ENCODE measurements at places on chromosomes 1 and 21.

- no peak for DNase-seq
Observed at GRCh38 chr1:84919461-84919970, 26.5 kb upstream of the LPAR3 start.

- DNase-seq: no peak
Observed at GRCh38 chr1:242871471-242872030, 347.1 kb upstream of the PLD5 start.

DNA sequence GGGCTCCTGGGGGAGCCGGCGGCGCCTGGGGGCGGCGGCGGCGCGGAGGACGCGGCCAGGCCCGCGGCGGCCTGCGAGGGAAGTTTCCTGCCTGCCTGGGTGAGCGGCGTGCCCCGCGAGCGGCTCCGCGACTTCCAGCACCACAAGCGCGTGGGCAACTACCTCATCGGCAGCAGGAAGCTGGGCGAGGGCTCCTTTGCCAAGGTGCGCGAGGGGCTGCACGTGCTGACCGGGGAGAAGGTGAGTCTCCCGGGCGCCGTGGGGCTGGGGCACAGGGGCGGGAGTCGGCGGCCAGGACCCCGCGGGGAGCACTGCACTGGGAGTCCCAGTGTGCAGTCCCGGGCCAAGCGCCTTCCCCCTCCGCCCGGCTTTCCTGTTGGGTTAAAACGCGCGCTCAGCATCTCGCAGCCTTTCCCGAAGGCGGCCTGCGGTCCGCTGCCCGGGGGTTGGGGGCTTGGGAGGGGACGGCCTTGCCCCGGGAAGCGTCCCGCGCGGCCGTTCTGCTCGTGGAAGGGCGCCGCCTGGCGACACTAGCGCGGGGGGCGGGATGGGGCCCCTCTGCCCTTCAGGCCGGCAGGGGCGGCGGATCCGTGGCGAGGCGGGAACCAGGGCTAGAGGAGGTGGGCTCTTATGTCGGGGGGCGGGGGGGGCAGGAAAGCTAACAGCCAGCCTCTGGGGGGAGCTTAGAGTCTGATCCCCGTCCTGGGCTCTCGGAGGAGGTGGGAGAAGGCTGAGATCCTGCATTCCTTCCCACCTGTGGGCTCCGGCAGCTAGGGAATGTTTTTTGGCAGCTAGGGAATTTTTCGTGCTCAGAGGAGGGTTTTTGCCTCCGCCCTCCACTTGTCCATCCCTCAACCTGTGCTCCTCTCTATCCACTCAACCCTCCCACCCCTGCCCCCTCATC, 1.1 kb downstream of the HUNK start:
- DNase-seq: peak; percentile 84

- no peak for DNase-seq
Observed at GRCh38 chr1:20998826-20999225, 177.9 kb downstream of the EIF4G3 start.

DNA sequence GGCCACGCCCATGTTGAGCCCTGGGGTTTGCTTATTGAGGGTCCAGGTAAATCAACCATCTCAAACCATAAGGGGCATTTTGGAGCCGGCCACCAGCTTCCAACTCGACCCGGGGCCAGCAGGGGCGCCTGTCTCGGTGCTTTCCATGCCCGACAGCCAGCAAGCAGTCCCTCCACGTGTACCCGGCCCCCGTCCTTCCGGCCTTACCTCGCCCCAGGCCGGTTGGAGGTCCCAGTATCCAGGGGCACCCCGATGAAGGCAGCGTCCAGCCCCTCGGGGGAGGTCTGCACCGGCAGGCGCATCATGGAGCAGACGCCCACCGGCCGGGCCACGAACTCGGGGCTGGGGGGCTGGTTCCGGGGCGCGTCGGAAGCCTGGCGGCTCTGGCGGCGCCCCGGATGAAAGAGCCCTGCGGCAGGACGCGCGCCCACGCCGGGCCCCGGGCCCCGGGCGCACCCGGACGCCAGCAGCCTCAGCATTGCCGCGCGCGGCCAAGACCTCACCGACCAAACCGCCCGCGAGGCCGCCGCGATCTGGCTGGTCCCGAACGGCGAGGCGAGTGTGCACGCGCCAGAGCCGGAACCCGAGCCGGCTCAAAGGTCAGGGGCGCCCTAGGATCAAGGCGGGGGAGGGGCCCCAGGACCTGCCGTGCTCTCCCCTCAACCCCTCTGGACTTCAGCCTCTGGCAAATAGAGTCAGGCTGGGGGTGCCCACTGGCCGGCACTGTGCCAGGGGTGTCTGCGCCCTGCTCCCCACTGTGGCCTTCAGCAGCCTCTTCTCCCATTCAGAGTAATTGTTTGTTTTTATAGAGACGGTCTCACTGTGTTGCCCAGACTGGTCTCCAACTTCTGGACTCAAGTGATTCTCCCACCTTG, at the start of gene AGMAT:
TSS of gene AGMAT (minus strand) at position 563 of the 875 bp plus-strand sequence. CDS start at position 479, 84 bp downstream.
- DNase-seq: peak; percentile 77

DNA sequence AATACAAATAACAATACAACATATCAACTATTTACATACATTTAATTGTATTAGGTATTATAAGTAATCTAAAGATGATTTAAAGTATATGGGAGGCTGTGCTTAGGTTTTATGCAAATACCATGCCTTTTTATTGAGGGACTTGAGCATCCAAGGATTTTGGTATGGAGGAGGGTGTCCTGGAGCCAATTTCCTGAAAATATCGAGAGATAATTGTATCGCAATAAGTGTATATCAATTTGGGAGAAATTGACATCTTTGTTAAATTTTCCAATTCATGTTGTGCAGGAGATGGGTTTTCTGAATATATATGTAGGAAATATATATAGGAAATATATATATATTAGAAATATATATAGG, 63.5 kb downstream of the ATP1A1 start:
- no peak for DNase-seq

DNA sequence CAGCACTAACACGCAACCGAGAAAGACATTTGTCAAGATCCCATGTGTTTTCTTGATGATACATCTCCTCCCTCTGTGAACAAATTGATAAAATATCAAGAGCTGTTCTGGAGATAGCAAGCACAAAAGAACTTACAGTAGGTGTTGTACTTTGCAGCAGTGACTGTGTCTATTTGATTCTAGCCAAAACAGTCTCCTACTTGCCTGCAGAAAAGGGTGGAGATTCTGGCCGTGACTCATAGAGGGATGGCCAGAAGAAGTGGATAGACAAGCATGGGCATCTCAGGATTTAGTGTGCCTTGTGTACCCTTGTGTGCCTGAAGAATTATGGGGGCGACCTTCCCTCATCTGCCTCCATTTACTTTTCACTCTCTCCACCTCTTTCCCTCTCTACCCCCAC, 458.4 kb upstream of the LRRC7 start:
- no peak for DNase-seq

DNA sequence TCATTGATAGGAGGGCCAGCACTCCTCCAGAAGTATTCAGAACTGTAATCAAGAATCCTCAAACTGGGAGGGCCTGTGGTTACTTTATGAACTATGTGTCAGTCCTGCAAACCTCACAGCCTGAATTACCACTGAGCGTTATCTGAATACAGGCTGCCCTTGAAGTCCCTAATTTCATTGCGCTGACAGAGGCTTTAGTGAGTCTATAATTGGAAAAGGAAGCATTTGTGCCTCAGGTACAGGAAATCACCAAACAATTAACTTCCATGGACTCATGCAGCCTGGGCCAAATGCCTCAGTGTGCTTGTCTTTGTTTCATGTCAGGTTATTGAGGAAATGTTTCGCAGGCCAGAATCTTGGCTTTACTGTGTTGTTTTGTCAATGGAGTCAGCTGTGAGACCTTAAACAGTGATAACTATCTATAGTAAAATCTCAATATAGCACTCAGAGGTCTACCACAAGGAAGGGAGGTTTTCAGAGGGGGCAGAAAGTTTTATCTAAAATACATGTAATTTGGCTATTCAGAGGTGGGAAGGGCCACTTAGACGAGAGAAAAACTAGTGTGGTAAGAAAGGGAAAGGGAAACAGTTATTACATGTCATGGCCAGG, 32.9 kb upstream of the DOCK7 start:
- DNase-seq: no peak

GRCh38 chr21:44924606-44925377, 4.1 kb upstream of the ITGB2 start:
- peak; percentile 57 for DNase-seq

GRCh38 chr1:225937048-225937968, 3.7 kb downstream of the LEFTY2 start:
- DNase-seq: no peak

DNA sequence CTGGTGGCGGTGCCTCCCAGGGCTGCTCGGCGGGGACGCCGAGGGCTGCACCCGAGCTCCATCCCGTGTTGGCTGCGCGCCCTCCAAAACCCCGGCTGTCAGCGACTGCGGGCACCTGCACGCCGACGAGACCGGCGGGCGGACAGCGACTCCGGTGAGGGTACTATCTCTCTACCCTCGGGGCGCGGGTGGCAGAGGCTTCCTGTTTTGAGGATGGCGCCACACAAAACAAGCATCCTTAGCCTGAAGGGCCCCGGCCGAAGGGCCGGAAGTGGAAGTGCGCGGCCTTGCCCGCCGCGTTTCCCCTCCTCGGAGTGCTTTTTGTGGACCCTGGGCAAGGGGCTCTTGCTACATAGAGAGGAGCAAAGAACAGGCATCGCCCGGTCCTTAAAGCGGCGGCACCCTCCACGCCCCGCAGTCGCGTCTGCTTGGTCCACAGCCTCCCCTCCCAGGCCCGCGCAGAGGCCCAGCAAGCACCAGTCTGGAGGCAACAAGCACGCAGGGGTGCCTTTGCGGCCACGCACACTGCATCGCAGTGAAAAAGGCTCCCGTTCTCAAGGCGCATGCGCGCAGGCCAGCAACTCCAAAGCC, 561 bp upstream of the COQ8A start:
- DNase-seq: peak; percentile 70

- peak; percentile 56 for DNase-seq
Observed at GRCh38 chr1:202567738-202568137, 142.5 kb downstream of the SYT2 start.

- DNase-seq: peak; percentile 49
Observed at GRCh38 chr1:224524679-224525078, 90.1 kb upstream of the WDR26 start.

DNA sequence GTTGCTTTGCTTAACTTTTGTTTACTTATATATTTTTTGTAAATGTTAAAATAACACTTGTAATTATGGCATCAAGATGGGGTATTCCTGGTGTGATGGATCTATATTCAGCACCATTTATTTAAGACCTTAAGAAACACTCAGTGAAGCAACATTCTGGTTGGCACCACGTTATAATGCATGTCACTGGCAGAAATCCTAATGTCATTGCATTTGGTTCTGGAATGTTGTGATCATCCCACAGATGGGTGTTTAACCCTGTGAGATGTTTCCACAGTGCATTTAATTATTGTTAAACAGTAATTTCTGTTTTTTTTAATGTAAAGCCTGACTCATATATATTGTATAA, 116.5 kb downstream of the NOS1AP start:
- no peak for DNase-seq

DNA sequence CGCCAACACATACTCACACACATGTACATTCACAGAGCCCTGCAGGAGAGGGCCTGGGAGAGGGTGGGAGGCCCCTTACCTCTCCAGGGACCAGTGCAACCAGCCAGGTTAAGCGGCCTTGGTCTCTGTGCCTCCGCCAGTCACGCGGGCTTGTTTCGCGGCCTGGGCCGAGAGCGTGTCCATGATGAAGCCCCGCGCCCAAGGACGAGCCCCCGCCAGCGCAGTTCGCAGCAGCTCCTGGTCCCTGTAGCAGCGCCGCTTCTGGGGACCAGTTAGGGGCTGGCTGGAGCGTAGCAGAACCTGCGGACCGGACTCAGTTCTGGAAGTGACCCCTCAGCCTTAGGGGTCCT, 7.3 kb upstream of the FAM167B start:
- no peak for DNase-seq

- DNase-seq: peak; percentile 94
Observed at GRCh38 chr1:206706298-206706791, 21.6 kb downstream of the MAPKAPK2 start.

- no peak for DNase-seq
Observed at GRCh38 chr1:54223441-54224202, 23.7 kb downstream of the MRPL37 start.

DNA sequence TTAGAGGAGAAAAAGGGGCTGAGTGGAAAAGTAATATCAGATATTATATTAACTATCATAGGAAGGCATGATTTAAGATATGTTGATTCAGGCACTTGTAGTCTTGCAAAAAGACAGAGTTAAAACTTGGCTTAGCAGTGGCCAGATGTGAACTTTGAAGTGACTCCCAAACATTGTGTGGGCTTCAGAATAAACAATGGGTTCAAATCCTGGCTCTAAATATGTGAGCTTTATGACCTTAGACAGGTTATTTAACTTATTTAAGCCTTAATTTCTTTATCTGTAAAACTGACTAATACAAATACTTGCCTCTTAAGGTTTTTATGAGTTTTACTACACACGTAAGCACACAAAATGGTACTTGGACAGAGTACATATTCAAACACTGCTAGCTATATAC, 85.9 kb downstream of the TNFSF18 start:
- no peak for DNase-seq

DNA sequence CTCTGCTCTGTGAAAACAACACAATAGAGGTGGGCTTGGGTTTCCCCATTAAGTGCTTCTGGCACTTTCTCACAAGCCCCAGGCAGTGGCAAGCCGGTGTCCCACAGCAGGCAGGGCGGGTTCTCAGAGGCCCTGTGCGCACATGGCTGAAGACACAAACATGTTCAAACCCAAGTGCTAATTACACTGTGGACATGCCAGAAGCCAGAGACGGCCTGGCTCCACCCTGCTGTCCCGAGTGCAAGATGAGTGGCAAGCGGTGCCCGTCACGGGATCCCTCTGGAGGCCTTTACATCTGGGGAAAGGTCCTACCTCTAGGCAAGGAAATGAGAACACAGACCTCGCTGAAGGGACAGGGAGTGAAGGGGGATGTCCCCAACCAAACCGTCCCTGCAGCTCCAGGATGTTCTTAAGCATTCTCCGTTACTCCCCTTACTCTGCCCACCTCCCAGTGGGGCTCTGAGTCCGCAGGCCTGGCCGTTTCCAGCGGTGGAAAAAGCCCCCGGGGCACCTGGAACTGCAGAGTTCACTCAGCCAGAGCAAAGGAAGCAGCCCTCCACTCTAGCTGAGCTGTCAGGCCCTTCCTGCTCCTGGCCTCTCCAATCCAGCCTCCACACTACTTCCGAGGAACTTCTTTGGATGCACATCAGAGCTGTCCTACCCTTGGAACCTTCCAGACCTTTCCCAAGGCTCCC, 57.4 kb downstream of the SLC66A1 start:
- DNase-seq: no peak

DNA sequence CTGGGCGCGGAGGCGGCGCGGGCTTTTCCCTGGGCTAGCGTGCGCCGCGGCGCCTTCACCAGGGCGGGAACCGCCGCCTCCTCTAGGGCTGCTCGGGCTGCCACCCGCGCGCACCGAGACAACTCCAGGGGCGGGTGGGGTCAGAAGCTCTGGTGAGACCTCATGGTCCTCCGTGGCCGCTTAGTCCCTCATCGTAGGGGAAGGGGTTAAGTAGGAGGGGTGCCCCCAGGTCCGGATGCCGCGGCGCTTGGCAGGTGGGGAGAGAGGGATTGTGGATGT, 559 bp downstream of the SERTAD4 start:
- peak; percentile 49 for DNase-seq

GRCh38 chr1:169648709-169649108, 18.8 kb upstream of the SELP start:
- no peak for DNase-seq

GRCh38 chr21:20998456-20998789, 214 bp downstream of the NCAM2 start:
- no peak for DNase-seq

GRCh38 chr1:21539933-21540332, 30.7 kb downstream of the ALPL start:
- no peak for DNase-seq

- no peak for DNase-seq
Observed at GRCh38 chr1:239719642-239720258, 333.4 kb downstream of the CHRM3 start.
